ENCODE measurements at places on chromosomes 2 and 18.

GRCh38 chr2:174335988-174336500 is 1.3 kb downstream of the SP9 start:
- DNase-seq: peak; percentile 49

DNA sequence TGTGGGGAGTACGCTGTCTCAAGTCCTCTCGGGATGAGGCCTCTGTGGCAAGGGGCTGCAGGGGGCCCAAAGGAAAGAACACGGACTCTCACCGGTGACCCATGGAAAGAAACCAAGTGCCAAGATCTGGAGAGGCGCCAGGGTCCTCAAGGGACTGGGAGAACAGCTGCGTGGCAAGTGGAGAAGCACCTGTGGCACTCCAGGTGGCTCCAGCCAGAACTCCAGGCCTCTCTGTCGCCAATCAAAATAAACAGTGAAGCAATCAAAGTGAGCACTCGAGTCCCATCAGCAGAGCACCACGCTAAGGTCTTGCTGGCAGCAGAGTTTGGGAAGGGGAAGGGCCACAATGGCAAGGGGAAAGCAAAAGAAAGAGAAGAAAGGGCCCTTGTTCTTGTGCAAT is 54.7 kb downstream of the BCL2 start:
- DNase-seq: peak; percentile 99

- no peak for DNase-seq
Observed at GRCh38 chr2:219184121-219184520, 6.0 kb downstream of the RETREG2 start.

DNA sequence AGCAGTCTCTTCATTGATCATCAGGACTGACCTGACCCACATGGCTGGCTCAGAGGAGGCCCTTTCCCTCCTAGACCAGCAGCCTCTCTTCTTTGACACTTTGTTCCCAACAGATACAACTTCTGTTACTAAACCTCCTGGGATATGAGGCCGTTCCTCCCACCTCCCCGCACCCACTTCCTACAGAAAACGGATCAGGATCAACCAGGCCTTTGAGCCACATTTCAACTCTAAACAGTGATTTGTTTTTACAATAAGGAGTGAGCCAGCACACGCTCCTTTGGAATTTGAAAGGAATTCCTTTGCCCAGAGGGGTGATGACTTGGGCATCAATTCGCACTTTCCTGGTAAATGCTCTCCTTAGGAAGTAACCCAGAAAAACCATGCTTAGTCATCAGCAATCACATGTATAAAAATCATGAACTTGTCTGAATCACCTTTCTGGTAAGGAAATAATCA is 180.4 kb downstream of the FAM124B start:
- DNase-seq: no peak

DNA sequence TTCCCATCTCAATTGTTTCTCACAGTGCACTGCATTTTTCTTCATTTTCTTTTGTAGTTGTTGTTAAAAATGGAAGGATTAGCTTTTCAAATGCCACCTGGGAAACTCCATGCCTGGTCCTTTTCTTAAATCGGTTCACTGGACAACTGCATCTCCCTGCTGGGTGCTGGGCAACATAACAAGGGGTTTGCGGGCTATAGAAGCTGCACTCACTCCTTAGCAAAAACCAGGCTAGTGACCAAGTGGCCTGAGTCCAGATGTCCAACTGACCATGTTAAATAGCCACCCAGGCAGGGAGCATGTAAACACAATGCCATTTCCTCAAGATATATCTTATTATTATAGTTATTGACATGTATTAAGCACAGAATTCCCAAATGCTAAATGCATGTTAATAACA is 264.9 kb downstream of the ICOS start:
- DNase-seq: no peak

DNA sequence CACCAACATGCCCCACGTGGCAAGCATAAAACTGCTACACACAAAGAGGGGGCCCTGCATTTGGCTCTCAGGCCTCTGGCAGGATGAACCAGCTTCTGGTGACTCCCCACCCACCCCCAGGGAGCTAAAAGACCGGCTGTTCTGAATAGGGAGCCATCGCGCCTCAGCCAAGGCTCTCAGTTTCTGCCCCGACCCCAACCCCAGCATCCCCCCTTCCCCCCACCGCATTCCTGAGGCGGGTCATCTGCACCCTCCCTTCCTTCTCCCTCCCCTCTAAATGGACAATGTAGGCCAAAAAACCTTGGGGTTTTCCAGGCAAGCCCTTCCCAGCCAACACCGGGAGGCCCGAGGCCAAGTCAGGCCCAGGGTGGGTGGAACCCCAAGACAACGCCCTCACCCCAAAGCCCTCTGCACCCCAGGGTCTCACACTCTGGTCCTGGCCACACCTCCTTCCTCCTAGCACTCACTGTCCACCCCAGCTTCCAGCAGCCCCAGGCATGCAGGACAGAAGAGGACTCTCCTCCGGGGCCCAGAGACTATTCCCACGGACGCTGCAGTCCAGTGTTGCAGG is 5.7 kb downstream of the CYP26B1 start:
- no peak for DNase-seq

DNA sequence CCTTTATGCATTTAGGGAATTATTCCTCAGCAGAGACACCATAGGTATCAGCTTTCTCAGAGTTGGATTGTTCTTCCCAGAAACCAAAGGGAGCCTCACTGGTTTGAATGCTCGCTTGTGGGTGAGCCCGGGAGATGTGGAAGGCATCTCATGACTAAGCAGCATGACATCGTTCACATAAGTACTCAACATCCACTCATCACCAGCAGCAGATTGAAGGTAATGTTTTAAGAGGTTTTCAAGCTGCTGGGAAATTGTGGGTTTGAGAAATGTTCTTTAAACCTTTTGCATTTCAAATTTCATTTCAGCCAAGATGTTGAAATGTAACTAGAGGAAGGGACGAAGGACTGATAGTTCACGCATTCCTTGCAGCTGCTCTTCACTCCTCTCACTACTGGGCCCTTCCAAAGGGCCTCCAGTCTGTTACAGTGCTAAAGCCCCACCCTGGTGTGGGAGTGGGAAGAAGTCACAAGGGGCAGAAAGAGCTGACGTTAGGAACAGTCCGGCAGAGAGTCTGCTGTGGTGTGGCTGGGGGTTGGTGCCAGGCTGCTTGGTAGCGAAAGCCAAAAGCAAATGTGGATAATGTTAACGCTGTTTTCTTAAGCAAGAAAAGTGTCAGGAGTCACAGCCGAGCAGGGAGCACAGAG is 324.5 kb upstream of the EPHA4 start:
- DNase-seq: no peak

DNA sequence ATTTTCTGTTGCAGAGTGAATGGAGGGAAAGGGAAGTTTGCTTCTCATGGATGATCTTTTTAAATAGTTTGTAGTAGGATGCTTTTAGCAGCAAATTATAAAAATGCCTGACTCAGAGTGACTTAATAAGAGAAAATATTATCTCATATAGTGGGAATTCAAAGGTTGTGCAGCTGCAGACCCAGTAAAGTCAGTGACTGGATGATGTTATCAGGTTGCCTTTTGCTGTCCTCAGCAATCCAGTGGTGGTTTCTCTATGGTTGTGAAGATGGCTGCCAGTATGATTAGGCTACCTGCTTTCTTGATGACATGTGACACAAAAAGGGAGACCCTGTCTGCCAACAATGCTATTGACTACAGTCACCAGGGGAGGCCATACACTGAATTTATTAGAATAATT is 184.8 kb downstream of the DIS3L2 start:
- no peak for DNase-seq

- no peak for DNase-seq
Observed at GRCh38 chr2:203817147-203817546, 50.4 kb upstream of the CTLA4 start.

DNA sequence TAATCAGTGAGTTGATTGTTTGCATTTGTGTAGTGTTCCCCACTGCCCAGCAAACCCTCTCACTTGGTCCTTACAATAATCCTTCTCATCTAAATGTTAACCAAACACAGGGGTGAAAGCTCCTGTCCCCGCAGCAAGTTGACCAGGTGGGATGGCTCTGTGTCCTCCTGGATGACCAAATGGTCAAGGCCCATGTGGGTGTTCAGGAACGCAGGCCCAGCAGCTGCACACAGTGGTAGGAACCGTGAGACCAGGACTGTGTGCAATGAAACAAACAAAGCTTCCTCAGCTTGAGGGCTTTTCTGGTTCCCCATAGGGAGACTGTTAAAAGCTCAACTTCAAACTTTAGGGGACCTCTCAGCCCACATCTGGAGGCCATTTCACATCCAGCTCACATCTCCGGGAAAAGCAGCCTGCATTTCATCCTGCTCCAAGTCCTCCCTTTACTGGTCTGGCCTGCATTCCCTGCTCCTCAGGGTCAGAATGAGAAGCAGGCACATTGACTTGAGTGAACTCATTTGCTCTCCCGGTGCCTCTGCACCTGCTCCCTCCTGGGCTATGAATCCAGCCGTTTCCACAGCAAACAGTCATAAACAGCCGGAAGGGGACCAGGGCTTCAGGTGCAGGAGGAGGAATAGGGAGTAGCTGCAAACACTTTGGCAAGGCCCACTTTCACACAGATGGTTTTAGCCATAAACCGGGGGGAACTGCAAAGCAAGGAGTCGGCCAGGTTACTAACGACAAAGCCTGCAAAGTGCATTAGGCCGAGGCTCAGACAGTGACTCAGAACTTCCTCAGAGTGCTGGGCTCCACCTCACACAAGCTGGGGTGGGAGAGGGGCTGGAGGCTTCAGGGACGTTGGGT is 144.7 kb downstream of the CAPN13 start:
- no peak for DNase-seq

DNA sequence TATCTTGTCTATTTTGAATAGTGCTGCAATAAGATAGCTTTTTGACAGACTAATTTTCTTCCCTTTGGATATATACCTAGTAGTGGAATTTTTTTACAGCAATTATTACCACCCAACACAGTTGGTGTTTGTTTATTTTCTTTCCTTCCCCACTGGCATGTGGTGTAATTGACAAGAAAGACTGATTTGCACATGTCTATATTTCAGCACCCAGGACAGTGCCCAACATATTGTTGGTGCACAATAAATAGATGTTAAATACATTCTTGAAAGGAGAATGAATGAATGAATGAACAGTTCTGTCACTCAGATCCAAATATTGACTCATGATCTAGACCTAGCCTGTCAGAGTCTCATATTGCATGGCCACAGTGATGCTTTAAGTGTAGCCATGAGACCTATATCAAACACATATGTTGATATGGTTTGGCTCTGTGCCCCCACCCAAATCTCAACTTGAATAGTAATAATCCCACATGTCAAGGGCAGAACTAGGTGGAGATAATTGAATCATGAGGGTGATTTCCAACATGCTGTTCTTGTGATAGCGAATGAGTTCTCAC is 538.2 kb downstream of the NYAP2 start:
- DNase-seq: no peak

GRCh38 chr2:1571477-1572417 is 158.5 kb downstream of the TPO start:
- no peak for DNase-seq

DNA sequence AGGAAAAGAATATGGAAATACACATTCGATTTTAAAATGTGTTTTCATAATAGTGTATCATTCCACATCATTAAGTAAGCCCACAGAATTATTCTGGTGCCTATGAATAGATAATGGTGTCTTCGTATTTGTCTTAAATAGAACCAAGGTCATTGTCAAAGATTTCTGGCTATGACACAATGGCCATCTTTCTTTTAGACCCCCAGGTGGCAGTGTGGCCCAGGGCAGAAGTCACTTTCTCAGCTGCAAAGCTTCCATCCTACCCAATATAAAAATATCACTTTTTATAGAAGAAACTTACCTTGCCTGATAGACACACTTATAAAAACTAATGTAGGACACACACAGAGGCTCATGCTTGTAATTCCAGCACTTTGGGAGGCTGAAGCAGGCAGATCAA is 57.5 kb downstream of the ZRANB3 start:
- no peak for DNase-seq

- no peak for DNase-seq
Observed at GRCh38 chr2:77005522-77005921, 516.7 kb downstream of the LRRTM4 start.

GRCh38 chr18:9333441-9334328 is 888 bp upstream of the TWSG1 start:
- DNase-seq: no peak

GRCh38 chr18:3214855-3215637 is 4.7 kb downstream of the MYOM1 start:
- no peak for DNase-seq

DNA sequence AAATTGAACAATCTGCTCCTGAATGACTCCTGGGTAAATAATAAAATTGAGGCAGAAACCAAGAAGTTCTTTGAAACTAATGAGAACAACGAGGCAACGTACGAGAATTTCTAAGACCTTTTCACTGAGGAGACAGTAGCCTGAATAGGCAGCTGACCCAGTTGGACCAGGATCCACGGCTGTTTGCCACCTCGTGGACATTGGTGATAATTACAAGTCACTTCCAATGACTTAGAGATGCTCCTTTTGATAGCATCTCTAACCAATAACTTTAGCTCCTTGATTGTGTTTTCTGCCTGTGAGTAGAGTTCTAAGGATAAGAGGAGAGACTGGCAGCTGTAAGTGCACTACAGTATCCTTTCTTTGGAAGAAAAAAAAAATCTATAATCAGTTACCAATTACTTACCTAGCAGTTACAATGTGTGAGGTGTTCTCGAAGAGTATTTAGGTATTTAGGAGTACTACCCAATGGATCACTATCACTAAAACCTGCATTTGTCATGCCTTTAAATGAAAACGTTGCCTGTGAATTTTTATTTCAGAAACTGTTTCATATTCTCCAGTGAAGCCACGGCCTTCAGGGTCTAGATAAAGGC is 31.3 kb upstream of the CNTNAP5 start:
- DNase-seq: peak; percentile 3

GRCh38 chr2:10629819-10630532 is 59.8 kb downstream of the NOL10 start:
- no peak for DNase-seq

GRCh38 chr18:12770469-12771219 is 67.8 kb downstream of the PSMG2 start:
- no peak for DNase-seq

- DNase-seq: no peak
Observed at GRCh38 chr2:120776649-120777048, 41.0 kb downstream of the GLI2 start.

GRCh38 chr2:232129483-232129882 is 168.0 kb downstream of the DIS3L2 start:
- no peak for DNase-seq

- no peak for DNase-seq
Observed at GRCh38 chr18:23588836-23589560, 2.7 kb upstream of the NPC1 start.

DNA sequence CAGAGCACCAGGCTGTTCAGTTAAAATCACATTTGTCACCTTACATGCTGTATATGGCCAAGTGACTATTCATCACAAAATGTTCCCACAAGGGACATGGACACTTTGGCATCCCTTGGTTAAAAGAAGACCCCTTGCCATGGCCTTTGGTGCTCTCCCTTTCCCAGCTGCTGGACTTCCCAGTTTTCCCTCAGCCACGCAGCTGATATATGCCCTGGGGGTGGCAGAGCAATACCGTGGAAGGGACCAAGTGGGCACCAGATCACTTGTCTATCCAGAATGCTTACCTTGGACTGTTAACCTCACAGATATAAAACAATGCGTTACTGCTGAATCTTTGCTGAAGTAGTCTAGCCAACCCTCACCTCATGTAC is 35.3 kb downstream of the PAIP2B start:
- DNase-seq: no peak
